ENCODE measurements at places on chromosomes 7 and 10. TPM values are rescaled to one million over a fixed set of nuclear protein-coding genes. Genes with fewer than 3 reads are reported as not detected.

DNA sequence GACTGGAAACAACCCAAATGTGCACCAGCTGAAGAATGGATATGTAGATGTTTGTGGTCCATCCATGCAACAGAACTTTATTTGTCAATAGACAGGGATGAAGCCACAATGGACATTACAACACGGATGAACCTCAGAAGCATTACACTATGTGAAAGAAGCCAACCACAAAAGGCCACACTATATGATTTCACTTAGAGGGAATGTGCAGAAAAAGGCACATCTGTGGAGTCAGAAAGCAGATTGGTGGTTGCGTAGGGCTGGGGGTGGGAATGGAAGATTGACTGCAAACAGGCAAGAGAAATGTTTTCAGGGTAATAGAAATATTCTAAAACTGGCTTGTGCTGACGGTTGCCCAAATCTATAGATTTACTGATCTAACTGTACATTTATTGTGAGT, 34.3 kb upstream of the WASHC2A start:
- no peak for DNase-seq

The ITGB8 gene
- polyA plus RNA-seq: 0.63 TPM

The RBP4 gene
- 8.7 TPM for polyA plus RNA-seq

GRCh38 chr10:14601872-14602725, 172.6 kb downstream of the FAM107B start:
- no peak for DNase-seq

GRCh38 chr7:99437946-99438572, 539 bp downstream of the PTCD1 start:
- DNase-seq: no peak

DNA sequence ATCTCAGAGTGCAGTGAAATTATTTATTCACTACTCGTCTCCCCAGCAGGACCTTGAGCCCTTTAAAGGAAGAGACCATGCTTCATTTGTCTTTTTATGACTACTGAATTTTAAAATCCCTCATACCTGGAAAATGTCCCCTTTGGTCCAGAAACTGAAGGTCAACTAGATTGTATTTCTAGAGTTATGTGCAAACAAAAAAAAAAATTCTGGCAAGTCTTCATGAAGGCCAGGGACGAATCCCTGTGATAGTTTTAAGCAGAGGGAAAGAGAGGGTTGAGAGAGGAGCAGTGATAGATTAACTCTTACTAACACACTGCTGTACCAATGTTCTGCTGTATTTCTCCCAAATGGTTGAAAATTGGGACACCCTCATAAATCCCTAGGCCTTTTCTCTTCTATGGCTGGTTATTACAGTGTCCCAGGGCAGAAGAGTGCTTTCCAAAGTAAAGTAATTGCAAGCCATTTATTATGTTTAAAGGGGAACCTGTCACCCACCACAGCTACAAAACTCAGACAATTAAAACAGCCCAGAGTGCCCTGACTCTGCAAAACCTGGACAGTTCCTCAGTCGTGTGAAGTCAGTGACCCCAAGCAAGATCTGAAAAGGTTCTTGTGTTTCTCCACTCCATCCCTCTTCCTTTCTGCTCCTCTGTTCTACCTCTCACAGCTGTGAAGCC, 182.8 kb upstream of the AOAH start:
- no peak for DNase-seq

DNA sequence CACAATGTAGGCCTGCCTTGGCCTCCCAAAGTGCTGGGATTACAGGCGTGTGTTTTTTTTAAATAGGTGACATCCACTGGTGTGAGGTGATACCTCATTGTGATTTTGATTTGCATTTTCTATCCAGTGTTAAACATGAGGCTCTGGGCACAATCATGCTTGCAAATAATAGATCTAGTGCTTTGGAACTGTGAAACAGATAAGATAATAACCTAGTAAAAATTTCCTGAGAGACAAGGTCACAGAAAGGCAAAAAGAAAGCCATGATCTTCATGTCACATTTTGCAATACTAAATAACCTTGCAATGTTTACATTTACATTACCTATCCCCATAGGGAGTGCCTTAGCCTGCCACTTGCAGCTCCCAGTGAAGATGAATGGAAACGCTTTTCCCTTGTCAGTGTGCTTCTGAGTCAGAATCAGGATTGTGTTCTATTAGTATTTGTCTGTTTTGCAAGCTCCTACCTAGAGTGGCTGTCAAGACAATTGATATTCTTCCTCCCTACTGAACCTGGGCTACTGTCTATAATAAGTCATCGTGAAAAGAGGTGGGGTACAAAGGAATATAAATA, 256.5 kb downstream of the PHTF2 start:
- no peak for DNase-seq

DNA sequence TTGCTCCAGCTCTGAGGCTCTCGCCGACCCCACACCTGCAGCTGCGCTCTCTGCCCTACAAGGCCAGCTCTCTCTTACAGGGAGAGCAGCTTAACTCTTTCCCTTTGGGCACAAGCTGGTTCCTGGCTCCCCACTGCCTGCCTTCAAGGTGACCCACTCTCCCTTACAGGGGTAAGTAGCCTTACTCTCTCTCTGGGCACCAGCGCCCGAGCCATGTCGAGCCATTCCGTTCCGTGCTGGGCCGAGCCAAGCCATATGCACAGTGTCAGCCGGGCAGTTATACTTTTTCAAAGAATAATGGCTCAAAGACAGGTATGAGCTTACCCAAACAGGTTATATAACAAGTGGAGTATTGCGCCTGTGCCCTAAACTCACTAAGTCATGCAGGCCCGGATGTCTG, 44.6 kb downstream of the VIM start:
- no peak for DNase-seq

- DNase-seq: no peak
These were observed 99.4 kb downstream of the CCDC3 start for GRCh38 chr10:12902135-12902572.

The MYOF gene
- polyA plus RNA-seq: 26.4 TPM

DNA sequence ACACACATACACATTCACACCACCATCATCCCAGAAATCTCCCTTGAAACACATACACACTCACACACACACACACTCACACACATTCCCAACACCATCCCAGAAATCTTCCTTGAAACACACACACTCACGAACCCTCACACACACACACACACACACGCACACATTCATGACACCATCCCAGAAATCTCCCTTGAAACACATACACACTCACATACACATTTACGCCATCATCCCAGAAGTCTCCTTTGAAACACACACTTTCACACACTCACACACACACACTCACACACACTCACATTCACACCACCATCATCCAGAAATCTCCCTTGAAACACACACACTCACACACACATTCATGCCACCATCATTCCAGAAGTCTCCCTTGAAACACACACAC, 360 bp upstream of the OPN4 start:
- no peak for DNase-seq

The TSPAN13 gene
- 7.9 TPM for polyA plus RNA-seq

DNA sequence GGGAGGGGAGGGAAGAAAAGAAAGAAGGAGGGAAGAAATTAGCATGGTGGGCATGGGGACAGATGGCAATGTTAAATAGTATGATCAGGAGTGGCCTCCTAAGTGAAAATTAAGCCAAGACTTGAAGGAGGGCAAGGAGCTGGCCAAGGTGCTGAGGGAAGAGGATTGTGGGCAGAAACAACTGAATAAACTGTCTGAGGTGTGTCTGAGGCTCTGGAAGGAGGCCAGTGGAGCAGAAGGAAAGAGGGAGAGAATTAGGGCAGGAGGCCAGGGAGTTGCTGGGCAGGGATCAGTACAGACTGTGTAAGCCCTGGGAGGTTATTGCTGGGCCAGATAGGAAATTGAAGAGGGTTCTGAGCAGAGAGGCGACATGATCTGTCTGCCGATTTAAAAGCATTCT, 40.6 kb upstream of the VKORC1L1 start:
- no peak for DNase-seq

The FAM25G gene
- polyA plus RNA-seq: not detected

The FAM237B gene
- not detected for polyA plus RNA-seq

The VAX1 gene
- not detected for polyA plus RNA-seq

The TAC1 gene
- not detected for polyA plus RNA-seq

GRCh38 chr7:40726559-40726958, 591.8 kb downstream of the SUGCT start:
- DNase-seq: no peak

The CALY gene
- polyA plus RNA-seq: not detected

DNA sequence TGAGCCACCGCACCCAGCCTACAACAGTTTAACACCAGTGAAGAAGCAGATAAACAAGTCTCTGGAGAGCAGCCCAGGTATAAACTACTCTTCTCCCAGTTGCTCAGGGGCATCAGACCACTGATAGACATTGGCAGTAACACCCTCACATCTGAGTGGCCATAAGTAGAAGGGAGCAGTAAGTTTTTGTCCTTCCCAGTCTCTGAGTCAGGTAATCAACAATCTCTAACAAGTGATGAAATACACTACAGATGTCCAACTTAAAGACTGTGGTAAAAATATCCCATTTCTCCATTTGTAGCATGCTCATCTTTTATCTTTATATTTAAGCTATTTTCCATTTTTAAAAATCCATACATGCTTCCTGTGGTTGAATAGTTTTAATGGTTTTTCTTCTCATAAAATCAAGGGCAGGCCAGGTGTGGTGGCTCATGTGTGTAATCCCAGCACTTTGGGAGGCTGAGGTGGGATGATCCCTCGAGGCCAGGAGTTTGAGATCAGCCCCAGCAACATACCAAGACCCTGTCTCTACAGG, 78.6 kb downstream of the GSAP start:
- DNase-seq: no peak

The CRYGN gene
- 0.56 TPM for polyA plus RNA-seq

DNA sequence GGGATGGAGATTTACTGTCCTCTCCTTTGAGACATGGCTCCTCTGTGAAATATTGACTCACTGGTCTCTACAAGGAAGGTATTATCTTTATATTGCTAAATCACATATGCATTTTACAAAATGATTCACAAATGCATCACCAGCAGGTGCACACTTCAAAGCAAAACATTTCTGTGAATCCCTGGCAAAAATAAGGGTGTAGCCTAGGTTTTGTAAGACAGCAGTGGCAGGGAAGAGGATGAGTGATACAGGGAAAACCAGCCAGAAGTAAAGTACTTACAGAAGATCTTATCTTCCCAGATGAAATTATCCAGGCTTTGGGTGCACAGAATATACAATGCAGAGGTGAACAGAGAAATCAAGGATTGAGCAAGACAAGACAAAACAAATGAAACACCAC, 1094.6 kb downstream of the GATA3 start:
- no peak for DNase-seq

The STRIP2 gene
- 0.10 TPM for polyA plus RNA-seq

The RASA4B gene
- polyA plus RNA-seq: 14.4 TPM

DNA sequence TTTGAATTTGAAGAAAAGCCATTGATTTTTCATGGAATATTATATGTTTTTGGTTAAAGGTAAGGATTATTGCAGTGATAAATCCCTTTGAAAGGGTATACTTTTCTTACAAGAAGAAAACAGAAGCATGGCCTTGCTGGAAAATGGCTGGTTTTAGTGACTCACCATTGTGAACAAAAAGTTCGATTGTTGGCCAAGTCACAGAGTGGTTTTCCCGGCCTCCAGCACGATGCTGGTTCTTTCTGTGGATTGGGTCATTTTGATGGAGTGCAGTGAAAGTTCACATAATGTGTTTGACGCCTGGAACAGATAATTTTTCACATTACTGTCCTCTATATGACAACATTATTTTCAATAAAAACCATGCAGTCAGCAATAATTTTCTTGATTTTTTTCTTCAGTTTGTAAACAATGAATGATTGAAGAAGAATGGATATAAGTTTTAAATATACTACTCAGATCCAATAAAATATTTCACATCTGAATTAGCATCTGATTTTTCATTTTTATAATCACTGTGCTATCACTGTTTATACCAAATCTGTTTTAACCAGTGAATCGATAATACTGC, 60.9 kb downstream of the RBM20 start:
- no peak for DNase-seq

DNA sequence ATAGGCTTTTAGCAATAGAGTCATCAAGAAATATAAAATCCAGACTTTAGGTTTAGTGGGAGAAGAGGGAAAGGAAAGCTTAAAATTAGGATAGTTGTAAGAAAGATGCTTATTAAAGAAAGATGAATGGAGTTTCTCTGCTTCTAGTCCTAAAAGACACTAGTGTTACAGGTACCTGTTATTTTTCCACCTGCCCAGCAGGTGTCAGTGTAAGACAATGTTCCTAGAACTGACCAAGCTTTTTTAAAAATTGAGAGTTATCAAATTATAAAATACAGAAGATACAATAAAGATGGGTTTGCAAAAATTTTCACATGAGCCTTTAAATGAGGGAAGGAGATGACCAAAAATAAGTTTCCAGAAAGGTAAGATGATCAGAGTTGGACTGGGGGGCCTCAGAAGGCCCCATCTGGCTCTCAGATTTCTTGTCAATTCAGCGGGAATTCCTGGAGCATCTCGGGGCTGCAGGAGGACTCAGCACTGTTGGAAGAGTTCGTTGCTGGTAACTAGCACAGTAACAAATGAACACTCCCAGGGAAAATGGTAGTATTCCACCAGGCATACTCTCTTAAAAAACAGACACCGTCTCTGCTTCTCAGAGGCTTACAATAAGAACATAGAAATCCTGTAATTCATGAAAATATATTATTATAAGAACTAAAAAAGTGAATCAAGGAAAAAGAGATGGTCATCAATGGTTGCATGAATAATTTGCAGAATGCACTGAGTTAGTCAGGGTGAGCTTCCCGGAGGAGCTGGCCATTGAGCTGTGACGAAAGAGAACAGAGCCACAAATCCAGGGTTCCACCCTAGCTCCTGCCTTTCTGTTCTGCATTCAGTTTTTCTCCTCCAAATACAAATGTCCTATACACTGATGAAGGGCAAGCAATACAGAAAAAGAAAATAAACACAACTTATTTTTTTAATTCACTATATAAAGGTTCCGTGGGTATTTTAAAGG, 71.8 kb upstream of the PIK3CG start:
- DNase-seq: no peak

The PAX2 gene
- not detected for polyA plus RNA-seq

DNA sequence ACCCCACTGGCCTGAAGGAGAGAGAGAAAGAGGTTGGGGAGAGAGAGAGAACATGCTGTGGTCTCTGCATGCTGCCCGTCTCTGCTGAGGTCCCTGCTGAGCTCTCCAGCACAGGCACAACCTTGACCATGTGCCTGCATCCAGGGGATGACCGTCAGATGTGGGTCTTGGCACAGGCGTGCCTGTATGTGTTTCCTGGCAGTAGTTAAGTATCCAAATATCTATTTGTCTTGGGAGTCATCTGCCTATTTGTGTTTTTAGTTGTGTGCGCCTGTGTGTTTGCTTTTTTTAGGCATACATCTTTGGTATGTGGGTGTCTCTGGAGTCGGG, 1.9 kb upstream of the UNC5B start:
- peak; percentile 42 for DNase-seq
